ENCODE measurements at places on chromosomes 12 and 14.

- no peak for DNase-seq
Observed at GRCh38 chr12:1594006-1594260, 448 bp downstream of the FBXL14 start.

- no peak for DNase-seq
Observed at GRCh38 chr12:77947746-77948145, 117.1 kb downstream of the NAV3 start.

DNA sequence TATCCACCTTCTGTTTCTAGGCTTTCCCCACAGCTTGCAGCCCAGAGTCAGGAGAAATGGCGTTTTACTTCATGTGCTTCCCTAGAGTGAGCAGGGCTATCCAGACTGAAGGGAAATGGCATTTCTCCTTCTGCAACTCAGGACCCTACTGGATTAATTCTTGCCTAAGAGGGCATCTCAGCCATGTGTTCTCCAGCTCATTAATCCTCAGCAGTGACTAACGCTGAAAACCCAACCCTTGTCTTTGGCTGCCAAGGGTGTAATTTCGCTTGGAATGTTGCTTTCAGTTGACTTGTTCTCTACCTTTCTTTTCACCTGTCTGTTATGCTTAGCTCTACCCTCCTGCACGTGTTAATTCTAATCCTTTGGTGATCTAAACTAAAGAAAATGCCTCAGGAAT lies 21.0 kb upstream of the EMP1 start:
- DNase-seq, result no peak

GRCh38 chr14:99747582-99748330 lies 45.5 kb upstream of the EML1 start:
- no peak for DNase-seq

- no peak for DNase-seq
Observed at GRCh38 chr12:127306604-127307215, 960.3 kb upstream of the TMEM132C start.

- DNase-seq, result no peak
Observed at GRCh38 chr14:79668951-79669350, 542.4 kb downstream of the DIO2 start.

- no peak for DNase-seq
Observed at GRCh38 chr14:37251775-37252174, 54.0 kb downstream of the MIPOL1 start.

DNA sequence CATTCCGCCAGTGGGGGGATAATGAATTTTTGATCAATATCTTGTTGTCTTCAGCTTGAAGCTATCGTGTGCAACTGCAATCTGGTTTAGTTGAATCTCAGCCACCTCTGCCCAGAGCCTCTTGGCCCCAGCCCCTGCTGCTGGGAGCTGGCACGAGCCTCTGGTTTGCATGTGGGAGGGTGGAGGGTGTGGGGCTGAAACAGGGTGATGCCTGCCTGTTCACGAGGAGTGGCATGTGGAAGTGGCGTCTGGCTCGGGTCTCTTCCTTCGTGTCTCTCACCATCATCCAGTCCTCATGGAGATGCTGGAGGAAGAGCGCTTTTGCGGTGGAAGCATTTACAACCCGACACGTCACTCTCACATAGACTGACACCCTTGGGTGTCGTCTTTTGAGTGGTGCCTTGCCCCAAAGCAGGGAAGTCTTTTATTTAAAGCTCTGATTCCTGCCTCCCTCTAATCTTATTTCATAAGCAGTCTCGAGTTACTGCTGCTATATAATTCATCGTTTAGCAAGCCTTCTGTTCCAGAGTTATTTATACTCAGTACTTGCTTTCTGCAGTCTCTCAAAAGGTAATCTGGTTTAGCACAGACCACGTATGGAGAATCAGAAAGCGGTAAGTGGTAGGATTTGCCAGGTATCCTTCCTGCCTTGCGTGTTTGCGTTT lies 64.5 kb downstream of the AACS start:
- no peak for DNase-seq

GRCh38 chr14:103001226-103001625 lies 56.1 kb downstream of the CDC42BPB start:
- DNase-seq, result peak; percentile 40

DNA sequence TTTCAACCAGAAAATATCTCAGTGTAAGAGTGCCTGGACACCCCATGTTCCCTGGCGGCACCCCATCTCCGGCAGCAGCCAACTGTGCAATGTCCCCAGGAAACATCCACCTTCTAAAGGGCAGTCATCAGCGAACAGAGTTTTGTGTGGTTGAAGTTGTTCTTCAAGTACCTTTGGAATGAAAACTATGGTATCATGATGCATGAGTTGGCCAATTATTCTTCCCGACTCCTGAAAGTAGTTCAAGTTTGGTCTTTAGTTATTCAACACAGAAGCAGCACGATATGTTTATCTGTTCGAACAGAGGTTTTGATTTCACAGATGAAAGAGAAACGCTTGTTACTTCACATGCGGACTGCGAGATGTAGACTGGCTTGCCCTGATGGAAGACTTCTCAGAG lies 21.1 kb upstream of the TTC7B start:
- no peak for DNase-seq

DNA sequence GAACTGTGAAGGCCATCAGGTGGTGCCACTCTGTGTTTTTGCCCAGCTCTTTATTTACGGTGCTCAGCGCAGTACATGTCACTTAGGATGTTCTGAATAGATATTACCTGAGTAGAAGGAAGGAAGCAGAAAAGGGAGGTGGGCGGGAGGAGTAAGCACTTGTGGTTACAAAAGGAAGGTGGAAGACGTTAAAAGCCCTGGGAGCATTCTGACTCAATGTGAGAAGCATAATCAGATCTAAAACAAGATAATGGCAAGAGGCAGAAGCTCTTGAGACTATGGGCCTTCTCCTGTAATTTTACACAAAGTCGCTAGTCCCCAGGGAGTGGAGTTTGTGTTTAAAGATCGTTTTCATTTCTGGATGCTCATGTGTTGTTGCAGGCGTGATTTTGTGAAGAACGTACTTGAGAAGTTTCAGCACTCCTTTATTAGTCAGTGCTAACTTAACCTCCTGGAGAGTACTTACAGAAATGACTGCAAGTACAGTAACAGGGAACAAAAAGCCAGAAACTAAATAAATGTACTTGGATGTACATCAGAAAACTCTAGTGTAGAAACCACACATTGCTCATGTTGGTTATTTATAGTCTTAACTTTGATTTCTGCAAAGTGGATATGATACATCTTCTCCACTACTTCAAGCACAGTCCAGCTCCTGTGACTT lies 1523.5 kb downstream of the AACS start:
- DNase-seq, result no peak

DNA sequence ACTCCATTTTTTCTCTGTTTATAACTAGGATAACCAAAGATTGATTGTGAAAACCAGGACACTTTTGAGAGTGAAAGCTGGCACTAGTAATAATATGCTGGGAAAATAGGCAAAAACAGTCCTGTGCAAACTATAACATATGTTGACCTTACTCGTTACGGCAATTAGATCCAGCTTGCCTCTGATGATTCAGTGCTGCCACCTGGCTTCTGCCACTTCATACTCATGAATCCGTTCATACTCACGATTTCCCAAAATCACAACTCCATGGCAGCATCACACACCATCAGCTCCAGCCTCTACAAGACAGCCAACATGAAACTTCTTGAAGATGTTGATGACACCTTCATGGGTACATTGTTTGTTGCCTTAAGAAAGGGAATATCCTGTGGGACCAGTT lies 49.1 kb upstream of the CAND1 start:
- no peak for DNase-seq

- peak; percentile 54 for DNase-seq
Observed at GRCh38 chr12:57549909-57550640, at the start of gene KIF5A. TSS of gene KIF5A (plus strand) at chr12:57550044. CDS start at chr12:57550272, 228 bp downstream.

DNA sequence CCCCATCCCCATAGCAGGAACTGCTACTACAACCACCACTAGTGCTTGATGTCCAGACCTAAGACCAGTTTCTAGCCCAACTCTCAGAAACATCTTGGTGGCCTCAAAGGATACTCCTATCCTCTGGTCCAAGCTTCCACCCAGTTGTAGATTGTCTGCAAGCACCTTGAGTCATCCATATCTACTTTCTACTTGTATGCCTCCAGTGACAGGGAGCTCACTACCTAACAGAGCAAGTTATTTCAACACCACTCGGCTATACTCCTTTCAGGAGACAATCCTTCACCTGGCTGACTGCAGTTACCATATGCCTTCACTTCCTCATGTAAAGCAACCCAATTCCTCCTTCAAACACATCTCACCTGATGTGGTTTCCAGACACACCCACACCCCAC lies 49.5 kb downstream of the KDM2B start:
- no peak for DNase-seq

- no peak for DNase-seq
Observed at GRCh38 chr14:31787377-31787776, 226.2 kb downstream of the NUBPL start.

- DNase-seq, result no peak
Observed at GRCh38 chr14:28742171-28742846, 24.3 kb upstream of the FOXG1 start.

DNA sequence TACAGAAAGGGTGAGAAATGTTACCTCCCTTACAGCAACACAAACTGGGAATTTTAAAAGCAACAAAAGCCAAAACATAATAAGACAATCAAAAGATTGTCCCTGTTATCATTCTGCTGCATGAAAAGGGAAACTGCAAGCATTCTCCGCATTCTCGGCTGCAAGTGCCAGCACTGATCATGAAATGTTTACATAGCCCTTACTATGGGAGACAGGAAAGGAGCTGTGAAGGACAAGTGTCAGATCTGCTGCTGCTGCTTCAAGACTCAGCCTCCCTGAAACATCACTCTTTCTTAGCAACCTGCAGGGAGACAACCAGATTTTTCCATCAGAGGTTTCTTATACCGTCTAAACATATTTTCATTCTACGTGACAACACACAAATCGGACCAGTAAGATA lies 20.1 kb downstream of the DENND5B start:
- no peak for DNase-seq

- DNase-seq, result no peak
Observed at GRCh38 chr12:125148316-125148715, 83.1 kb downstream of the AACS start.

DNA sequence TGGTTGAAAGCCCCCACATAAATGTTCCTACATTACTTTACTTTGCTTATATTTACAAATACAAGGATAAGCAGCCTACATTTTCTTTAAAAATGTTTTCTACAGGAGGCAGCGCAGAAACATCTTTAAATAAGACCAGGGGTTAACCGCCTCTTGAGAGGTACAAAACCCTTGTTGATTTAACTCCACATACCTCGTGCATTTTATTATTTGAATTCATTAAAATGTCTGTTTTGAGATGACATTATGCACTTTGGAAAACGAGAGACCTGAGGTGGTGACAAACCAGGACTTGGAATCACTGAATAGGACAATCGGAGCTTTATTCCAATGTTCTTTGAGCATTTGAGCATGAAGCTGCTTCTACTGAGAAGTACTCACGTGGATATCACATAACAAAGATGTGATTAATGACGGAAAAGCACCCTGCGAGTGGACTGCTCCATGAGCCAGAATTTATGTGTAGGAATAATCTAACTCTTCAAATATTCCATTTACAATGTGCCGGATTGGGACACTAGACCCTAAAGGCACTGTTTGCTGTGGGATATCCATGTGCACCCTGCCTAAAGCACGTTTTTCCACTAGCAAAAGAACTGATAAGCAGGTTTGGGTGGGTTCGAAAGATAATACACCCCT lies 746 bp upstream of the DUSP16 start:
- peak; percentile 19 for DNase-seq

DNA sequence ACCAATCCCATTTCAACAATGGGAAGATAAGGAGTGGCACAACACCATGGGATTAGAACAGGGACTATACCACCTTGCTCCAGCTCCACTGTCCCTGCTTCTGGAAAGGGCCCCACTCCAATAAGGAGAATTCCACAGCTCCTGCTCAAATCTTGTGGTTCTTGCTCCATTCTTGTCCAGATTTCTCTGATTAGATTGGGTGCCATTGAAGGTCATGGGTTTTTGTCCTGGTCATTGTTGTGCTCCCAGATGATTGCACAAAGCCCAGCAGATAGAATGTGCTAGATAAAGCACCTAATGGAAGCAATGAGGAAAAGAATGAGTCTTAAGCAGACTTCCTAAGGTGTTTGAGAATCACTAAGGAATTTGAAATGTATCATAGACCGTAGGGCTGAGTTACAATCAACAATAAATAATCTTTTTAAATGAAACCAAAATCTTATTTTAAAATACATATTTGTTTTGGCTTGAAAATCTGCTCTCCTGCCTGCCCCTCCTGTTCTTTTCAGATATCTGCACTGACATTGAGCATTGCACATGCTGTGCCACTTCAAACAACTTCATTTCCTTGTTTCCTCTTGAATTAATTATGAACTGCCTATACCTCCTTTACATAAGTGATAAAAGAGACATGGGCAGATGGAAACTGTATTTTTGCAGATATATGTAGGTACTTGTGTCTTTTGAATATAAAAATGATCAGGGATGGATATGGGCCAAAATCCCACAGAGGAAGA lies 115.9 kb downstream of the FGD4 start:
- DNase-seq, result no peak

DNA sequence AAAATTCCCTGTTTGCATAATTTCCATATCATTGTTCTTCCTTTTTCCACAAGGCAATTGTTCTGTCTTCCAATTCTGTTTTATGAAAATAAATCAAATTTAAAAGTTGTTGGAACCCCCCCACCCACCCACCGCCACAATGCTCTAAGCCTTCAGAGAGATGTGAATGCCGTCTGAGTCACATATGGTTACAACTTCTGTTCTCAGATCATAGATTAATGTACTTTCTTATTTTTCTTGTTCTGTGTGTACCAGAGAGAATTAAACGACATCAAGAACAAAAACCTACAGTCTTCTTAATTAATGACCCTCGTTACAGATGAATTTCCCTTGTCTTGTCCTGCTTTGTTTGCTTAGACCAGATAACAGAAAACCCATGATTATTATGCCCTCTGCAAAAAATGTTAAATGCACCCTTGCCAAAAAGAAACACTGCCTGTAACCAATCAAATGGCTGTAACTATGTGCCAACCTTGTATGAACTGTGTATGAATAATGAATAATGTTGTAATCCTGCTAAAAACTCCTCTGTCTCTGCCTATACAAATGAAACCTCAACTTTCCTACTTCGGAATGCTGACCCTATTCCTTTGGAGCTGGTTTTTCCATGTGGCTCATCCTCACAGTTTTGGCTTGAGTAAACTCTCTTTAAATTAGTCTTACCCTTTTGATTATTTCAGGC lies 14.0 kb downstream of the OR6S1 start:
- DNase-seq, result no peak

GRCh38 chr12:92612611-92613010 lies 90.2 kb upstream of the PLEKHG7 start:
- no peak for DNase-seq

- DNase-seq, result no peak
Observed at GRCh38 chr14:96191841-96192462, 12.7 kb upstream of the BDKRB2 start.

GRCh38 chr12:52081263-52081733 lies 1.8 kb downstream of the SMIM41 start:
- no peak for DNase-seq
